ENCODE measurements at places on chromosomes 7 and 10. TPM values are rescaled to one million over a fixed set of nuclear protein-coding genes. Genes with fewer than 3 reads are reported as not detected.

Gene SPDYE11
- total RNA-seq: not detected

Gene MYH16
- 0.78 TPM for total RNA-seq

Gene C10orf143
- total RNA-seq: 0.05 TPM

Gene COBL
- 1.6 TPM for total RNA-seq

Gene H2AZ2
- 572 TPM for total RNA-seq

Gene CADPS2
- total RNA-seq: 3.4 TPM

Gene NYAP1
- not detected for total RNA-seq

Gene SPDYE6
- not detected for total RNA-seq

Gene IQUB
- 0.46 TPM for total RNA-seq

Gene GIMAP6
- not detected for total RNA-seq

Gene ELMO1
- total RNA-seq: 24.0 TPM

Gene PLXDC2
- total RNA-seq: 21.8 TPM

Gene HOXA9
- total RNA-seq: 74.8 TPM

Gene ANKRD61
- not detected for total RNA-seq

Gene KIAA1549
- total RNA-seq: 2.2 TPM

Gene STEAP4
- 0.29 TPM for total RNA-seq

Gene METTL27
- total RNA-seq: 2.3 TPM

Gene VWDE
- total RNA-seq: not detected

Gene VTI1A
- total RNA-seq: 38.1 TPM

Gene TDRD1
- total RNA-seq: 0.02 TPM

Gene PARP12
- total RNA-seq: 19.6 TPM

Gene DDC
- not detected for total RNA-seq

Gene MTERF1
- total RNA-seq: 9.8 TPM

Gene SLC26A3
- total RNA-seq: not detected

Gene GPR15LG
- not detected for total RNA-seq

Gene ADCYAP1R1
- total RNA-seq: 0.16 TPM

Gene SYPL1
- 81.7 TPM for total RNA-seq
